ENCODE measurements at places on chromosomes 7 and 10. TPM values are rescaled to one million over a fixed set of nuclear protein-coding genes. Genes with fewer than 3 reads are reported as not detected.

CYP2C19 gene
- total RNA-seq: 0.33 TPM

OGDHL gene
- total RNA-seq: 0.89 TPM

GRCh38 chr10:4498711-4499251, 327.2 kb upstream of the AKR1E2 start:
- DNase-seq: no peak

DNA sequence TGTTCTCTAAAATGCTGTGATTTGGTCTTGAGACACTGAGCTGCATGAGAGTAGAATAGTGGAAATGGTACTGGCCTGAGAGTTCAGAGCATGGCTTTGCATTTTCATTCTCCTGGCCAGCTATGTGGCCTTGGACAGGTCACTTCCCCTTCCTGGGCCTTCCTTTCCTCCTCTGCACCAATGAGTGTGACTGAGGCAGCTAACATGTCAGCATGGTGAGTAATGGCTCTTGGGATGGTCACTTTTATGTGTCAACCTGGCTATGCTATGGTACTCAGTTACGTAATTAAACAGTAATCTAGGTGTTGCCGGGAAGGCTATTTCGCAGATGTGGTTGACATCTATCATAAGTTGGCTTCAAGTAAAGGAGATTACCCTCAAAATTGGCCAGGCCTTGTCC, 109.3 kb downstream of the RTKN2 start:
- DNase-seq: no peak

DNA sequence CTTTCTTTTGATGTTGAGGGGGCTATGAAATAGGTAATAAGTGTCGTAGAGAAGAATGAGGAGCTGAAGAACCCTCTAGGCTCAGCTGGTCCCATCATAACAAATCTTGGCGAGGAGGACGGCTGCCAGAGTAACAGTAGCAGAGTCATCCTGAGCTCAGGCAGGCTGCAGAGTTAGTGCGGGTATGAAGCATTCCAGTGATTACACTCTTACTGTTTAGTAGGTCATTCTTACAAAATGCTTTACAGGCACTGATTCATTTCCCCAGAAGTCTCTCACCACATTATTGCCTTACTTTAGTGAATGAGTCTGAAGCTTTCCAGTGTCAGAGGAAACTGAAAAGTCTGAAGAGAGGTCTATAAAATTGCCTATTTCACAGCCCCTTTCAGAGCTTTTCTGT, 43.9 kb upstream of the GPR158 start:
- DNase-seq: no peak

DNA sequence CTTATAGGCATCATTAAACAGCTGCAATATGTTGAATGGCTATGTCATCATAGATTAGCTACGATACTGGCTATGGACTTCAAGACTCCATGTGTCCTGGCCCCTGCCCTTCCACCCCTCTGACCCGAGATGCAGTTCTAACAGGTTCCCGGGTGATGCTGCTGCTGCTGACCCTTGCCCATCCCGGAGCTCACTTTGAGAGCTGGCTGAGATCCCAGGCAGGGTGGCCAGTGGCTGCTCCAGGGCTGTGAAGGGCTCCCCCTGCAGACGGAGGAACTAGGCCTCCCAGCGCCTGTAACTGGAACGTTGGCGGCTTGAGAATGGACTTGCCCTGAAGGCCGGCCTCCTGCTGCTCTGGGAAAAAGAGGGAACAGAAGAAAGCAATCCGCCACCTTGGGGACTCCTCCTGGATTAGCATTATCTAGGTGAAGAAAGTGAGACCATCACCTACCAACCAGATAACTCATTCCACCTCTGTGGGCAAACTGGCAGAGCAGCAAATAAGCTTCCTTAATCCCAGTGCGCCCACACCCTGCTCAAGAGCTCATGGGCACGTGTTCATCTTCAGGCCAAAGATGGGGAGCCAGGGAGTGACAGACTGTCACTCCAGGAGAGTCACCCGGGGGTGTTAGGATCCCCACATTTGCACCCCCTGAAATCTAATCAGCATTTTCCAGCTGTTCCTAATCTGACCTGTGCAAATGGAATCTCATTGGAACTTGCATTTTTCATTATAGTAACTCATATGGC, 56.8 kb downstream of the PARP12 start:
- DNase-seq: no peak

- DNase-seq: no peak
Measured at GRCh38 chr7:127912901-127913300, 118.3 kb downstream of the LRRC4 start.

DNA sequence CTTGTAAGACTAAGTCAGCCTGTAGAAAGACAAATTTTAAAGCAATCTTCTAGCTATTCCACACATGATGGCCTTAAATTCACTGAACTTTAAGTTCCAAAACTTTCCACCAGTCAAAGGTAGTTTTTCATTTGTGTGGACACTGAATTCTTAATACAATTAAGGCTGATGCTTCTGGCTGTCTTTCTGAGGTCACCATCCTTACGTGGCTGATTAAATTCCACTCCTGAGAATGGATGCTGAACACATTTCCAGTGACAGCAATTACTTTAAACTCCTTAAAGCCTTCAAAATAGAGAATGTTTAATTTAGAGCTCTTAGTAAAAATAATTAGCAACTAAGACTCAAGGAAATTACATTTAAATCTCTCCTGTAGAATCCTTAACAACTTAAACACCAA, 142.6 kb upstream of the COL1A2 start:
- DNase-seq: no peak

- no peak for DNase-seq
Measured at GRCh38 chr10:70651661-70652060, 20.6 kb upstream of the ADAMTS14 start.
